Suppressor macrophage (primary cell): ENCODE measurements at places on chromosomes 4 and X.

DNA sequence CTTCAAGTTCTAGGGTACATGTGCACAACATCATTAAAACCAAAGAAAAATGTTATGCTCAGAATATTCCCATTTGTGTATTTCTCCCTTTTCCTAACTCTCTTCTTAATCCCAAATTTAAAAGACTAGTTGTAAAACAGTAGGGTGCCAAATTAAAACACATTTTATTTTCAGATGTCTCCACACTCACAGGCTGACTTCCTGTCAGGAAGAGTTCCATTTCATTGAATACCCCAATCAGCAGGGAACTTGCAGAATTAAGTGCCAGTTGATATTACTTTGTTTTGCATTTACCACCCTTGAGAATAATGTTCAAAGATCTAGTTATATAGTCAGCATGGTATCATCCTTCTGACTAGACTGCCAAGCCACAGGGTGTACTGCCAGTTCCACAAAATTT lies 207.9 kb downstream of the MAB21L2 start:
- no peak for DNase-seq

DNA sequence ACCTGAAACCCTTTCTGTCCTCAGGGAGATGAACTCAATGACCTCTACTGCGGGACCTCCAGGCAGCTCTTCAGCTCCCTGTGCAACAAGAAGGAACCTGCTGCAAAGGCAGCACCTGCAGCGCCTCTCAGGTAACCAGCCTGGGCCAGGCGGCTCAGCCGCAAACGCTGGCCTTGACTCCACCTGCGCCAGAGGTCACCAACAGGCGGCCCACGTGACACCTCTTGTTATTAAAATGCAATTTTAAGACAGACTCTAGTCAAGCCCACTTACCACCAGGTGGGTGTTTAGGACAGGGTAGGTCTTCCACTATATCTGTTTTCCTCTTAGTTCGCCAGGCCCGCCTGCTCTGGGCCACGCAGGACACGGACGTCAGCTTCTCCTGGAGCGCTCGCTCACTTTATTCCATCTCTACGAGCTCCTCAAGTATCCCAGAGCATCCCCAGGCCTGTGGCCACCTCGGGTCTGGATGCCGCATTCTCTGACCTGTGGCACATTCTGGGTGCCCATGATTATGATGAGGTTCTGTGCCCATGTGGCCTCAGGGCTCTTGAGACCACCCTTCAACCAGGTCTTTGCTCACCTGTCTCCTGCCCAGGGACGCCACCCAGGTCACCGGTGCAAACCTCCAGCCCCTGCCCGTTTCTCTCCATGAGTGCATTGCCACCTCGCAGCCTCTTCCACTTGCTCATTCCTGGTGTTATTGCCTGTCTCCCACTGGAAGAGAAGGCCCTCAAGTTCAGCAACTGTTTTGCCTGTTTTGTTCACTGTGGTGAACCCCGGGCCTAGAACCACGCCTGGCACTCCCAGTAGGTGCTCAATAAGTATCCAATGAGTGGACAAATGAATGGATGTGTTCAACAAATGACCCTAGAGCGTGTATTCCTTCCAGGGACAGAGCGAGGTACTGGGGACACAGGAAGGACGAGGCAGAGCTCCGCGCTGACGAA lies 32.8 kb upstream of the JAKMIP1 start:
- DNase-seq = no peak

DNA sequence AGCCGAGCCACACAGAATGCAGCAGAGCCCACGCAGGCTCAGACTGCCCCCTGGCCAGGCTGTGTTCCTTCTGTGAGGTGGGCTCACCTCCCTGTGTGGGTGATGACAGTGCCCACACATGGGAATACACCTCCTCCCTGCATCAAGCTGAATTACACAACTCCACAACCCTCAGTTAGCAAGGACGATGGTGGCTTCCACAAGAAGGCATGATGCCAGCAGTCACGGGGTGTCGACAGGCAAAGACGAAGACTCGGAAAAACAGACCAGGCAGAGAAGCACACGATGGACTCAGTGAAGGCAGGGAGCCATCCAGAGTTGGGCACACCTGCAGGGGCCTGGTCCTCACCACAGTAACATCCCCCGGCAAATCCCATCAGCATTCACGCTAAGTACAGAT lies 12.1 kb downstream of the LETM1 start:
- no peak for DNase-seq

DNA sequence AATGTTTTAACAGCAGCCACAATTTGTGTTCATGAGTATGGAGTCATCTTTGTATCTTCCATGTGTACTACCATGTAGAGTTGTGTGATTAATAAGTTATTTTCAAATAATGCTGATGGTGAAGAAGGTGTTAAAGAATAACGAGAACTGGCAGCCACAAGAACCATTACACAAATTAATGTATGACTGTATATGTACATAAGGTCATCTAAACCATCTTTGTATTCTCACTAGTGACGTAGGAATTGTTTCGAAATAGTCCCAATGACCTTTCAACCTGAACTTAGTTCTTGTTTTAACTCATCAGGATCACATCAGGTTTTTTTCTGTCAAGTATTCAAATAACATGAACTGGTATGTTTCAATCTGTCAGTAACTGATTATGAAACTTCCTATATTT lies 48.3 kb upstream of the NOCT start:
- peak; percentile 95 for DNase-seq

GRCh38 chrX:1576201-1576992 lies 15.0 kb upstream of the AKAP17A start:
- no peak for DNase-seq
